ENCODE measurements at places on chromosomes 1 and 21.

- DNase-seq, result no peak
Measured at GRCh38 chr1:232031156-232031555, 404.6 kb downstream of the DISC1 start.

DNA sequence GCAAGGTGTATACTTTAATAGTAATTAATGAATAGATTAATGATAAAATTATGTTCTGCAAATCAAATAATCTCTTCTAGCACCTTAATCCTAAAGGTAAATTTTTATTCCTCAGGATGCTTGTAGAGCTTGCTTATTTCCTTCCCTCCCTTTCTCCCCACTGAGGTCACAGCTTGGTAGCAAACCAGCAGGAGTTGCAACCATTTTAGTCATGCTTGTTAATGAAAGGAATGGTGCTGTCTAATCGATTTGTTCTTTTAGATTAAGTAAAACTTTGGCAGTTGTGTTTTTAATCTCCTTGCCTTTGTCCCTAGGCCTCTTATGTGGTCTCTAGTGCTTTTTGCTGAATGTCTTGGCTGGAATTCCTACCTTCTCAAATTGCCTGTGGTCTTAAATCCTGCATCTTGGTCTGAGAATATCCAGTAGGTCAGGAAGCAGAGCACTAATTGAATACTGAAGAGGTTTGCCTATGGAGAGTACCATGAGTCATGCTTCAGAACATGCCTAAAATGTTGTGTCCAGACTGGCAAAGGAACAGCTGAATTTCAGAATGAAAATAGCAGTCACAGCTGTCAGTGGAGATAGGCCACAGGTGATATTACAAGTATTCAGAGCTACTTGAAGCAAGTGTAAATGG is 36.3 kb upstream of the RWDD3 start:
- DNase-seq, result no peak

DNA sequence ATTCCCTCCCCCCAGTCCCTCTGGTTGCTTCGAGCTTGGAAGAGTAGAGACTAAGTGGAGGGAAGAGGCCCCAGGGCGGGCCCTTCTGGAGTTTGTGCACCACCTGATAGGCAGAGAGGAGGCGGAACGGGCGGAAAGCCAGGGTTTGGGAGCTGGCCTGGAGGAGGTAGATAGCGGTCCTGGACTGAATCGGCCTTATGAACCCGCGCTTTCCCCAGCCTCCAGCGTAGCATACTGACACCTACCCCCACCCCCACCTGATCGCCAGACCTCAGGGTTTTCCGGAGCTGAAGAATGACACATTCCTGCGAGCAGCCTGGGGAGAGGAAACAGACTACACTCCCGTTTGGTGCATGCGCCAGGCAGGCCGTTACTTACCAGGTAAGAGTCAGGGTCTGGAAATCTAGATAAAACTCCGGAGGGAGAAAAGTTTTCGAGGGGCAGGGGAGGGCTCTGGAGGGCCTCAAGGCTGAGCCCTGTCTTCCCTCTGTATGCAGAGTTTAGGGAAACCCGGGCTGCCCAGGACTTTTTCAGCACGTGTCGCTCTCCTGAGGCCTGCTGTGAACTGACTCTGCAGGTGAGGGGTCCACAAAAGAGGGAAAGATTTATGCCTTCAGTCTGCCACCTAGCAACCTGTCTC is 705 bp downstream of the UROD start:
- DNase-seq, result no peak

DNA sequence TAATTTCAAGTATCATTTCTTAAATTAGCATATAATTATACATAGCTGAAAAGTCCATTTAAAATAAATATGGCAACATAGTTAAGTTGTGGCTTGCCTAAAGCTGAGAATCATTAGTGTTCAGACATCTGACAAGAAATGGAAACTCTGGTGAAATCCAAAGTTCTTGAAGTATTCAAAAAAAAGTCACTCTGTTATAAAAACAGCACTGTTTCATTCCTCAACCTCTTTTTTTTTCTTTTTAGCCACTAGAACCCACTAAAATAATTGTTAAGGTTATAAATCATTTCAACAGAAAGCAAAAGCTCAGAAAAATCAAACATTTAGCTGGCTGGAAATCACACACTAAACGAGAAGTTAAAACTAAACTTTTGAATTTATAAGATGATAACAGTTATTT is 476.7 kb downstream of the LTN1 start:
- DNase-seq, result no peak

GRCh38 chr1:17470021-17470799 is 30.7 kb upstream of the RCC2 start:
- no peak for DNase-seq

DNA sequence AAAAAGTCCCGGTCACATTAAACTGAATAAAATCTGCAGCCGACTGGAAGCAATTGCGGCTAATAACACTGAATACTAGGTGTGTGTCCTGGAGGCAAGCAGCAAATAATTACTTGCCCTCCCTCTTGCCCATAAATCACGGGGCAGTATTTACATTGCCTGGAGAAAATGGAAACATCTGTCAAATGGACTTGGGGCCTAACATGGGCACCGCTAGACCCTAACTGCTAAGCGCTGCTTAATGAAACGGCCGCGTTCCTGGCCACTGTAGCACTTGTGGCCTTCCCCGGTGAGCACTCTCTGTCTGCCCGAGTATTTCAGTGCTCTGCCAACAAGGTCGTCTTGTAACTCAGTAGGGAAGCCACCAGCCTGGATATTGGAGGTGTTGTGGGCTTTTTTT is 23.9 kb upstream of the KNCN start:
- no peak for DNase-seq

DNA sequence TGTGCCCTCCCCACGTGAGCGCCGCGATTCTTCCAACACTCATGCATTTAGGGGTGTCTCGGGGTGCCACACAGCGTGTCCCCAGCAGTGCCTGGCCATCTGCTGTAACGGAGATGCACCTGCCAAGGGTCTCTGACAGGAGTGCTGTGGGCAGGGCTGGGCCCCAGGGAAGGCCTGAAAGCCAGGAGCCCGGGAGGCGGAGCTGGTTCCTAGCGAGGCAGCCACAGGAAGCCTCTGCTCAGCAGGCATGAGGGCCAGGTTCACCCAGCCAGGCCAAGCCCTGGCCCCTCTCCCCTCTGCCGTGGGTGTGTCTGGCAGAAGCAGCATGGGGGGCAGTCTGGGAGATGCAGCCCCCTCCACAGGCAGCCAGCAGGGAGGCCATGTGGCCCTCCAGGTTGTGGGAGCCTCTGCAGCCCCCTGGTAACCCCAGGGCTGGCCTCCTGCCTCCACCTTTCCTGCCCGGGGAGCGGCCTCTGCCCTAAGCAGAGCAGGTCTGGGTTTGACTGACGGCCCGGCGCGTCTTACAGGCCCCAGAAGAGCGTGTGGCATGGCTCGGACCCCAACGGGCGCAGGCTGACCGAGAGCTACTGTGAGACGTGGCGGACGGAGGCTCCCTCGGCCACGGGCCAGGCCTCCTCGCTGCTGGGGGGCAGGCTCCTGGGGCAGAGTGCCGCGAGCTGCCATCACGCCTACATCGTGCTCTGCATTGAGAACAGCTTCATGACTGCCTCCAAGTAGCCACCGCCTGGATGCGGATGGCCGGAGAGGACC is 30.4 kb downstream of the SLC19A1 start:
- no peak for DNase-seq

DNA sequence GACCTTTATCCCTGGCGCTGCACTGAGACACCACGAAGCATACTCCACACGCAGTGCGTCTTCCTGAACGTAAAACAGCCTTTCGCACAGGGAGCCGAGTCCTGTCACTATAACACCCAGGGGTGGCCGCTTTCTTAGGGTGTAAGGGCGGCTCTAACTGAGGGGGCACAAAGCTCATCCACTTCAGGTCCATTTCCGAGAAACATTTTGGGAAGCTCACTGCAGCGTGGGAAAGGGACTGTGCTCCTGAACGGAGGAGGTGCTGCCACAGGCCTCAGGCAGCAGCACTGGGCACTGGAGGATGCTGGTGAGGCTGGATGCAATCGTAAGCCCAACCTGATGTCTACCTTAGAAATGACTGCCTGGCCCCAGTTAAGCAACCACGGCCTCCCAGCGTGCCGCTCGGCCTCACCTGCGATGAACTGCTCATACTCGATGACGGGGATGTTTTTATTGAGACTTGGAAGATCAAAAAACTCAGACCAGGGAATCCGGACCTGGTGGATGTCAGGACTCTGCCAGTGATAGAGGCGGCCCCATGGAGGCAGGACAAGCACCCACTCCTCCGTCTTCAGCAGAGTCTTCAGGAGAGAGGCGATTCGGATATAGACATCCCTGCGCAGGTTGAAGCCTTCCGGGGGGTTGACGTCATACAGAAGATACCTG is 2.3 kb downstream of the POFUT2 start:
- DNase-seq, result no peak

GRCh38 chr1:12556957-12557935 is 60.8 kb downstream of the DHRS3 start:
- DNase-seq, result no peak

- no peak for DNase-seq
Measured at GRCh38 chr1:41151846-41152245, 90.3 kb downstream of the SCMH1 start.

DNA sequence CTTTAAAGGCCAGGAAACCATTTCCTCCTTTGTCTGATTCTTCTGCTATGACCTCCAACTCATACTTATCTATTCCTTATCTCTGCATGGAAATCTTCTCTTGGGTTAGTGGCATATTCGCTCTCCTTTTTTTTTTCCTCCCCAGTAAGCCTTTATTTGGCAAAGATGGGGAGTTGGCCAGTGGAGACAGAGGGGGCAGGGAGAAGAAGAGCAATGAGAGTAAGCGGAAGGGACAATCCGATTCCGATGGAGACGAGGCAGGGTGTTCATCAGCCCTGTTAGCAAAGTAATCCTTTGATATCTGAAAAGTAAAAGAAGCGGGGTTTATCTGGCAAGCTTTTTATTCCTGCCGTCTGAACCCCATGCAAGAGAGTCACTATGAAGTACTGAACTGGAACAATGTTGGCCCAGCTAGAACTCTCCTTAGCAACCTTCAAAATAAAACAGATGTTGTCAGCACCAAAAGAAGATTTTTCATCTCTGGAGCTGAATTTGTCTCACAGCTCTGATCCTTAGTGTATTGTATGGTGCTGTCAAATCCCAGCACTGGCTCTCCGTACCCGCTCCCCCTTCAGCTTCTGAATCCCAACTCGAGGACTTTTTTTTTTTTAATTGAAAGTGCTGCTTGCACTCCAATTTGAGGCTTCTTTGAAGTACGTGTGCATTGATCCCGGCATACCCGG is 40.9 kb downstream of the PTGFRN start:
- DNase-seq, result no peak

- DNase-seq, result no peak
Measured at GRCh38 chr1:2068951-2069350, 18.7 kb downstream of the PRKCZ start.

GRCh38 chr1:87327376-87328271 is 1.1 kb upstream of the LMO4 start:
- no peak for DNase-seq

- DNase-seq, result no peak
Measured at GRCh38 chr21:44395260-44395659, 41.8 kb downstream of the TRPM2 start.

- DNase-seq, result no peak
Measured at GRCh38 chr1:181541458-181541857, 58.1 kb downstream of the CACNA1E start.

GRCh38 chr1:2174348-2175054 is 20.1 kb downstream of the FAAP20 start:
- no peak for DNase-seq

GRCh38 chr21:42010507-42011495 is 641 bp upstream of the ZBTB21 start:
- no peak for DNase-seq

GRCh38 chr1:119883826-119884225 is 12.5 kb downstream of the ADAM30 start:
- DNase-seq, result no peak

GRCh38 chr1:62436039-62436465 is 797 bp upstream of the USP1 start:
- DNase-seq, result no peak

- DNase-seq, result no peak
Measured at GRCh38 chr1:15110867-15111230, 42.7 kb upstream of the TMEM51 start.

DNA sequence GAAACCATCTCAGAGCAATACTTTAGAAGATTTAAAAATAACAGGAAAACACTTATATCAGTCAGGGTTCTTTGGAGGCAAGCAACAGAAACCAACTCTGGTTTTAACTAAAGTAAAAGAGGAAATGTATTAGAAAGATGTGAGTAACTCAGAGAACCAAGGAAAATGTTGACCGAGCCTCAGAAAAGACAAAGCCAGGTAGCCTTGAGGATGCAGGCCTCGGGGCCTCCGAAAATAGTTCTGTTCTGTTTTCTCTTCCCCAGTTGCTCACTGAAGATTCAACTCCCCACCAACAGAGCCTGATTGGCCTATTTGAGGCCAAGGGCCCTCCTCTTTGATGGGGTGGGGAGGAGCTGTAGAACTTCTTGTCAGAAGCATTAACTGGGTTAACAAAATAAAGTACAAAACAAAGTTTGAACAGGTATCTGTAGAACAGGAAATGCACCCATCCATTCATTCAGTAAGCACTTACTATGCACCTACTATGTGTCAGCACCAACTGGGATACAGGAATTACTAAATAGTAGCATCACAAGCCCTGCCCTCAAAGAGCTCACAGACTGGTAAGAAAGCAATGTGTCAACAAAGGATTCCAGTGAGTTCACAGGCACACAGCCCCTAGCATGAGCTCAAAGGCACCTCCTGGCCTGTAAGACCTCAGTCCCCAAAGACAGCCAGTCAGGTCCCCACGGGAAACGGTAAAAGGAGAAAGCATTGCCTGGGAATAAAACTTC is 12.6 kb downstream of the SLAMF8 start:
- DNase-seq, result no peak

- DNase-seq, result no peak
Measured at GRCh38 chr1:233668725-233669294, 54.9 kb downstream of the KCNK1 start.

DNA sequence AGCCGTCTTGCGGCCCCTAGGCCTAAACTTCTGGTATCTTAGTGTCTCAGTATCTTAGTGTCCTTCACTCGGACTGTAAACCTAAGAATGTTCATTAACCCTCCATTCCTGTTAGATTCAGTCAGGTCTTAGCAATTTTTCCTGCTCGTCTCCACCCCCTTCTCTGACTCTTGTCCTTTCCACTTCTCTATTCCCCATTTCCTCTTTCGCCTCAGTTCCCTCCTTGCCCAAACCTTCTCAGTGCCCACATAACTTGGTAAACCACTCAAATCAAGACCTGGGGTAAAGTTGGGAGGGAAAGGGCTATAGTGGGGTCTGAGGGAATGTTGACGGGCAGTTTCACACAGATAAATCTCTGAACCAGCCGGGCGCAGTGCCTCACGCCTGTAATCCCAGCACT is 726 bp upstream of the FCER1G start:
- DNase-seq, result no peak

- no peak for DNase-seq
Measured at GRCh38 chr1:78553859-78554258, 63.1 kb downstream of the PTGFR start.

DNA sequence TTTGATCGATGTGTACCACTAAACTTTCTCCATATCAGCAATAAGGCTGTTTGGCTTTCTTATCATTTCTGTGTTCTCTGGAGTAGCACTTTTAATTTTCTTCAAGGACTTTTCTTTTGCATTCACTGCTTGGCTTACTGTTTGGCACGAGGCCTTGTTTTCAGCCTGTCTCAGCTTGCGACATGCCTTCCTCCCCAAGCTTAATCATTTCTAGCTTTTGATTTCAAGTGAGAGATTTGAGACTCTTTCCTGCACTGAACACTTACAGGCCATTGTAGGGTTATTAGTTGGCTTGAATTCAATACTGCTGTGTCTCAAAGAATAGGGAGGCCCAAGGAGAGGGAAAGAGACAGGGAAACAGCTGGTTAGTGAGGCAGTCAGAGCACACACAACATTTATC is 120.6 kb upstream of the KCND3 start:
- DNase-seq, result no peak

- peak; percentile 64 for DNase-seq
Measured at GRCh38 chr1:30379684-30380624, 343.4 kb downstream of the MATN1 start.

GRCh38 chr21:44618504-44618903 is 6.6 kb downstream of the KRTAP10-8 start:
- DNase-seq, result no peak

Measured in right renal cortex interstitium (tissue), 3 donors.